Fibroblast of the conjunctiva (primary cell): ENCODE measurements at places on chromosomes 2 and 18.

GRCh38 chr18:62881509-62882016 is 166.2 kb downstream of the PHLPP1 start:
- DNase-seq: peak; percentile 88

- DNase-seq: no peak
These were observed 50.6 kb downstream of the TTC32 start for GRCh38 chr2:19851116-19851695.

- DNase-seq: no peak
These were observed 61.0 kb upstream of the TGIF1 start for GRCh38 chr18:3388980-3389379.

- DNase-seq: no peak
These were observed 129.0 kb downstream of the RPRM start for GRCh38 chr2:153349603-153350002.

DNA sequence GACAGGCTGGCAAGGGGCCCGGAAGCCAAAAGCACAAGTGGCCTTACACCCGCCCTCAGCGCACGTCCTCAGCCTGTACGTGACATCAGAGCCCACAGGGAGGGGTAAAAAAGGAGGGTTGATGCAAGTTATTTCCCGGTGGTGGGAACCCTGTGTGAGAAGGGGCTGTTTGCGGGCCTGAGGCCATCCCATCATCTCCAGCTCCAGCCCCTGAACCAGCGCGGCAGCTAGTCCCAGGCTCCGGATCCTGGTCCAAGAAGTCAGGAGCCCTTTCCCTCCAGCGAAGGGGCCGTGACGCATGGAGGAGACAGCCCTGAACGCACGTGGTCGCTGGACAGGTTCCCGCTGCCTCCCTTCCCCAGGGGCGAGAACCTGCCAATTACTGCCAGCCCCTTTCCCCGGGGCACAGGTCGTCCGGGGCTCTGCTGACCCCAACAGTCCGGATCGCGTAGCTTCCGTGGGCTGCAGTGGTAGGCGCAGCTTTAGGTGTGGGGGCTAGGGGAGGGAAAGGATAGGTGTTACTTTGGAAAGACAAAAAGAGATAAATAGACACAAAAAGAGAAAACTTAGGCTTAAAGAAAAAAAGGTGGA is 1.3 kb upstream of the LRP2 start:
- no peak for DNase-seq

GRCh38 chr2:71778936-71779773 is 325.8 kb downstream of the DYSF start:
- no peak for DNase-seq

- no peak for DNase-seq
These were observed 112.8 kb upstream of the MAP4K3 start for GRCh38 chr2:39549718-39550464.

- peak; percentile 81 for DNase-seq
These were observed 76.1 kb upstream of the PMAIP1 start for GRCh38 chr18:59823596-59824195.

DNA sequence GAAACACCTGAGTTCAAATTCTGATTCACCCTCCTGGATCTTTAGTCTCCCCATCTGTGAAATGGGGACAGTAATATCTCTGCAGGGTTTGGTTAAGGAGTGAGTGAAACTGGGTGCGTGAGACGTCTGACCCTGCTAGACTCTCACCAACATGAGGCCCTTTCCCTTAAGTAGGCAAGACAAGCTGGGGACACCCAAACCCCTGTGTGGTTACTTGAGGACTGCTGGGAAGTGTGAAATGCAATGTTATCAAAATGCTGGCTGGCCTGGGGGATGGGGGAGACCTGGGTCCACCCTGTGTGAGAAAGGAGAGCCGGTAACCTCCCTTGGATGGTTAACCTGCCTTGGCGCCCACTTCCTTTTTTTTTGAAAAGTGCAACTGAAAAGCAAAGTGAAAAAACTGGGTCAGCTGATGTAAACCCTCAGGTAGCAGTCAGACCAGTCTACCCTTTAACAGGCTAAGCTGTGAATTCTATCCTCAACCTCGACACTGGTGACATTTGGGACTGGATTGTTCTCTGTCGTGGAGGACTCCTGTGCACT is 82.3 kb downstream of the INPP5D start:
- no peak for DNase-seq

DNA sequence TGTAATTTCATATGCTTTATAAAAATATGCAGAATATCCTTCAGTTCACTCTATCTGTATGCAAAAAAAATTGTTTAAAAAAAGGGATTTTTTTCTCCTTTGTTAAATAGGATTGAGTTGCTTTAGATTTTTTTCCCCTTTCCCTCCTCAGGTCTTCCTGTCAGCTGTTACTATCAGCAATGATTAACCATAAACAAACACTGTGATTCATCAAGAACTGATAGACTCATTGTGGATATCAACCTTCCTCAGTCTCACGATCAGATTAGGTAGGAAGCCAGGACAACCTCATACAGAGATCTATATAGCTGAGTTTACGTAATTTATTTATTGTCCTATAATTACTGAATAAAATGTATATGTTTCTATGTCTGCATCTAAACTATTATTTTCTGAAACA is 2136.2 kb upstream of the CELF4 start:
- no peak for DNase-seq

DNA sequence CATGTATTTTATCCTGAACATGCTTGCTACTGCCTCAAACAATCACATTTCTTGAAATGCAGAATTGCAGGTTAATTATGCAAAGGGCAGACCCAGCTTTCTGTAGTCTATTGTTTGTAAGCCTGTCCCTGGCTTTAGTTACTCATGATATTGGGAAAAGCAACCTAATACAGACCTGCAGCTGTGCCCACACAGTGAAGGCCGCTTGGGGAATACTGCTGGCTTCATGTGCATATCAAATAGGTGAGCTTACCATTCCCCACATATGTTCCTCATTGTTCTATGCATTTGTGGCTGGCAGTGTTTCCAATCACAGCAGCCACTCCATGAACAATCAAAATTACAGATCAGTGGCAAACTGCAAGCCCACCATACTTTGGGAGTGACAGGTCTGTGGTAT is 186.3 kb downstream of the TMEM163 start:
- no peak for DNase-seq

DNA sequence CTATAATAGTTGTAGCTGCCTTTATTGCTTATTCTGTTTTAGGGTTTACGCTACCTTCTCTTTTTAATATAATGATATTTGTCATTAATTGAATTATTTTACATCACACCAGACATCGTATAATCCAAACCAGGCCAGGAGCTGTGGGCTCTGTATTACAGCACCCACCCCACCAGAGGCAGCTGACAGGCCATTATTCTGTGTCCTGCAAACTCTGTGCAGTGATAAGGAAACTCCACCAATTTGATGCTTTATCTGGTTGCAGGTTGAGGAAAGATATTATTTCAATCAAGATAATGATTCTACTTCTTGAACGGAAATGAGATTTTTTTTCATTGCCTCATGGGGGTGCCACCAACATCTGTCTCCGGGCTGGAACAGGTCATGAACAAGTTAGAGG is 227.3 kb downstream of the ZBTB7C start:
- DNase-seq: no peak

DNA sequence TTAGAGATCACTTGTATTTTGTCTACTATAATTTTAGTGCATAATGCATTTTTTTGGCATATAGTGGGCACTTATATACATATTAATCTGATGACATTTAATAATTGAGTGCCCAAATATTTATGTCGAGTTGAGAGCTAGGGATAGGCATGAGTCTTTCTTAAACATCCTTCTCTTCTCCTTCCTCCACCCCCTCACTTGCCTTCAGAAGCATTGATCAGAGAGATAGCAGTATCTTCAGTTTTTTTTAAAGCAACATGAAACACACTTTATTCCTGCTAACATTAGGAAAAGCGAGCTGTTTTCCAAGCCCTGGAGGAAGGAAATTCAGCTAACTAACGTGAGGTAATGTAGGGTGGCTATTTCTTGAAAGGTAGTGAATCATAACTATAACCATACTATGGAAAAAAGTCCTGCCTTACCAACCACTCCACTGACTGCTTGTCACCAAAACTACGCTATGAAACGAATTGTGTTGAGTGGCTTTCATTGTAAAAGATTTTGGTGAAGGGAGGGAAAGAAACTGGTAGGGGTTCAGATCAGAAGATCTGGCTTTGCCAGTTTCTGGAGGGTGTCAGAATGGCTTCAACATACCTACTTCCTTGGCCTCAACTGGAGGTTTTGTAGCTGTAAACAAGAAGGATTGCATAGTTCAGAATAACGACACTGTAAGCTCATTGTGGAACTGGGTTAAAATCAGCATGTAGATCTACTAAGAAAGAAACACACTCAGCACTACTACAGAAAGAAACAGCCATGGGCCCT is 2.3 kb upstream of the ITGA4 start:
- no peak for DNase-seq

DNA sequence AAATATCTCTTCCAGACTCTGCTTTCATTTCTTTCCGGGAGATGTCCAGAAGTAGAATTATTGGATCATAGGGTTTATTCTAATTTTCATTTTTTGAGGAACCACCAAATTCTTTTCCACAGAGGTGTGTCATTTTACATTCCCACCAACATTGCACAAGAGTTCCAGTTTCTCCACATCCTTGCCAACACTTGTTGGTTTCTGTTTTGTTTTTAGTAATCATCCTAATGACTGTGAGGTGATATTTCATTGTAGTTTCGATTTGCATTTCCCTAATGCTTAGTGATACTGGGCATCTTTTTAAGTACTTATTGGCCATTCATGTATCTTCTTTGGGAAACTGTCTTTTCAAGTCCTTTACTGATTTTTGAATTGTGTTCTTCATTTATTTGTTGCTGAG is 513.1 kb downstream of the PARD3B start:
- no peak for DNase-seq

GRCh38 chr2:96408616-96409015 is 73.0 kb downstream of the NCAPH start:
- no peak for DNase-seq

GRCh38 chr2:25341753-25342371 is at the start of gene DNMT3A:
Gene DNMT3A (minus strand): TSS chr2:25341925. CDS start chr2:25313984, 27,941 bp downstream.
- no peak for DNase-seq

DNA sequence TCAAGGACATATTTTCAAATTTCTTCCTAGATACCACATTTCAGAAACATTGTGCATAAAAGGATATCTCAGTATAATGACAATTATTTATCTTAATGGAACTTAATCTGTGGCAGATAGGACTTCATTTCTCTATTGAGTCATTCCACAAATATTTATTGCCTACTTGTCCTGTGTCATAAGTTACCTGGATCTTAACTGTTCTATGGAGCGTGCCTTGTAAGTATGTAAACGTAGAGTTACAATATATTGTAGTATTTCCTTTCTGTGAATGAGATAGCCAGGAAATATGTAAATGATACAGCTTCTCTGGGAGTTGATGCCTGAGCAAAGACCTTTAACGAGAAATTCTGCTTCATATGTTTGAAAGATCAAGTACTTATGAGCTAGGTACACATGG is 2.5 kb downstream of the AGFG1 start:
- DNase-seq: no peak

DNA sequence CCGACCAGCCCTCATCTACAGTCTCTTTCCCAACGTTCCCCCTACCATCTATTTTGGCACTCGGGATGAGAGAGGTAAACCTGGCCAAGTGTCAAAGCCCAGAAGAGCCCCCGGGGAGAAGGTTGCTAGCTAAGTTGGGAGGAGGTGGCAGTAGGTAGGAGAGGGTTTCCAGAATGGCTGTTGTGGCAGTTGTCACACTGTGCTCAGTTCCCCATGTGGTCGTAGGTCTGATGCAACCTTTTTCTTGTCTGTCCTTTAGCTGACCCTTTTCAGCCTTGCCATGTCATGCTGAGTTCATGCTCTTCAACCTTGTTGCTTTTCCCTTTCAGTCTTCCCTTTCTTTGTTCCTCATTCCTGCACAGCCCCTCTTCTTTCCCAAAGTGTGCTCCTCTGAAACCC is 34.5 kb downstream of the TTLL4 start:
- DNase-seq: no peak

- no peak for DNase-seq
These were observed 6.1 kb downstream of the TMEM163 start for GRCh38 chr2:134712736-134713135.

GRCh38 chr2:21233194-21233593 is 109.4 kb downstream of the TDRD15 start:
- DNase-seq: no peak

DNA sequence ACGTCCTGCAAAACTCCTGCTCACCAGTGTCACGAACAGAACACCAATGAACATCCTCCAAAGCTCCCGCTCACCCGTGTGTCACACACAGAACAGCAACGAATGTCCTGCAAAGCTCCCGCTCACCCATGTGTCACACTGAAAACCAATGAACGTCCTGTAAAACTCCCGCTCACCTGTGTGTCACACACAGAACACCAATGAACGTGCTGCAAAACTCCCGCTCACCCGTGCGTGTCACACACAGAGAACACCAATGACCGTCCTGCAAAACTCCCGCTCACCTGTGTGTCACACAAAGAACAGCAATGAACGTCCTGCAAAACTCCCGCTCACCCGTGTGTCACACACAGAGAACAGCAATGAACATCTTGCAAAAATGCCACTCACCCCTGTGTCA is 20.5 kb upstream of the FAM110C start:
- no peak for DNase-seq

DNA sequence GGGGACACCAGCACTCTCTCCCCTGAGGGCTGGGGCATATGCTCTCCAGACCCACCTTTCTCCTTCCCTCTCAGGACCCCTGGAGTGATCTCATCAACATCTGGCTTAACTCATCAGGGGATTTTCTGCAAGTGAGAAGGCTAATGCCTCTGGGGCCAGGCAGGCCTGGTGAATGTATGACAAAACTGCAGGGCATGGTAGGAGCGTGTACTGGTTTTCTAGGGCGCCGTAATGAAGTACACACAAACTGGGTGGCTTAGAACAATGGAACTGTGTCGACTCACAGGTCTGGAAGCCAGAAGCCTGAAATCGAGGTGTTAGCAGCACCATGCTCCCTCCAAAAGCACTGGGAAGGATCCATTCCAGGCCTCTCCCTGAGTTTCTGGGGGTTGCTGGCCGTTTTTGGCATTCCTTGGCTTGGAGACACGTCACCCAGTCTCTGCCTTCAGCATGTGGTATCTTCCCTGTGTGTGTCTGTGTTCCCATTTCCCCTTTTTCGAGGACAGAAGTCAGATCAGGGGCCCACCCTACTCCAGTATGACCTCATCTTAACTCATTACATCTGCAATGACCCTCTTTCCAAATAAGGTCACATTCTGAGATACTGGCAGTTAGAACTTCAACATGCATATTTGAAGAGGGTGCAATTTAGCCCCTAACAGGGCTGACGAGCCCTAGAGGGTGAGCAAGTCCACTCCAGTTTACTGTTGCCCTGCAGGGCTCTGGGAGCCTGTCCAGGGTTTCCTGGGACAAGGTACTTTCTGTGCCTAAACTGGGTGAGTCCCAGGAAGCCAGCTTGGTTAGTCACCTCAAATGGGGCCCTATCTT is 45.5 kb upstream of the CAB39 start:
- peak; percentile 26 for DNase-seq

- no peak for DNase-seq
These were observed 341.2 kb downstream of the ZNF521 start for GRCh38 chr18:25010623-25011374.

GRCh38 chr2:6820903-6821584 is 44.7 kb downstream of the CMPK2 start:
- no peak for DNase-seq
